ENCODE measurements at places on chromosomes 4 and X.

DNA sequence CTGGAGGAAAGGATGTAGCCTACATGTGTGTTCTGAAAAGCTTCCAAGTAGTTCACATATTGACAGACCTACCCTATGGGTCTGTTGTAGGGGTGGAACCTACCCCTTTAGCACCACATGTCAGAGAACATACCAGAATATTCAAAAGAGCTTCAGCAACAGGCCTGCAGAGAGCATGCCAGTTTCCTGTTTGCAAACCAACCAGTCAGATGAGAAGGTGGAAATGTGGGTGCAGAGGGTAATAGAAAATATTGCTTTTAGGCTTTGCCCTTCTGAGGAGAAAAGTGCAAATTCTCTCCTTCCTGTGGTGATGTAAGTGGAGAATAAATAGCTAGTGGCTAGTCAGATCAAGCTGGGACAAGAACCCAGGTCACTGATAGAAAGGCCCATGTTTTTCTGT, 16.4 kb downstream of the INTS6L start:
- no peak for DNase-seq

- no peak for DNase-seq
Observed at GRCh38 chr4:69044247-69044646, 52.0 kb upstream of the UGT2B7 start.

- DNase-seq, result no peak
Observed at GRCh38 chr4:173138624-173139023, 30.0 kb upstream of the GALNT7 start.

GRCh38 chr4:37431417-37431743, 186.8 kb downstream of the NWD2 start:
- DNase-seq, result no peak

GRCh38 chr4:14857475-14857874, 144.8 kb upstream of the CPEB2 start:
- DNase-seq, result no peak

- DNase-seq, result no peak
Observed at GRCh38 chrX:134880866-134881265, 109.9 kb upstream of the SMIM10 start.

DNA sequence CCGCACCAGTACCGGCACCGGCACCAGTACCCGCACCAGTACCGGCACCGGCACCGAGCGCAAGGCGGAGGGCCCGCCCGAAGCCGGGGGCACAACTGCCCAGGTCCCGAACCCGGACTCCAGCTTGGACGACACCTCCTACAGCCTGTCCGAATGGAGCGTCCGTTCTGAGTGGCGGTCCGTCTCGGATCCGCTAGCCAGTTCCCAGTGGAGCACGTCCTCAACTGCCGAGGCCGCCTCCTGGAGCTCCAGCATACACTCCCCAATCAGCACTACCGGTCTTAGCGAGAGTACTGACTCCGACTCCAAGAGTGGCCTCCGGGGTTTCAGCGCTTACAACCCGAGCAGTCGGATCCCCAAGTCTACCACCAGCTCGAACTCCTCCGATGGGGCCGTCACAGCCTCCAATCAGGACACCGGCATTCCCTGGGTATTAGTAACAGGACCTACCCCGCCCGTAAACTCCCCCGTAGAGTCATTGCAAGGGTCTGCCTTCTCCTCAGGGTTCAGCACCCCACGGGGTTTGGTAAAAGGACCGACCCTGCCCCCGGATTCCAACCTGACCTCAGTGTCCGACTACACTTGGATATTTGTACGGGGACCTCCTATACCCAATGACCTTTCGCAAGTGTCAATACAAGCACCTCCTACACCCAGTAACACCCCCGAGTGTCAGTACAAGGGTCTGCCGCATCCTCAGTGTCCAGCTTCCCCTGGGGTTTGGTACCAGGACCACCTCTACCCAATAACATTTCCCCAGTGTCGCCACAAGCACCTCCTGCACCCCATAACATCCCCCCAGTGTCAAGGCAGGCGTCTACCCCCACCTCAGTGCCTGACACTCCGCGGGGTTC, 721 bp upstream of the MAOA start:
- no peak for DNase-seq

DNA sequence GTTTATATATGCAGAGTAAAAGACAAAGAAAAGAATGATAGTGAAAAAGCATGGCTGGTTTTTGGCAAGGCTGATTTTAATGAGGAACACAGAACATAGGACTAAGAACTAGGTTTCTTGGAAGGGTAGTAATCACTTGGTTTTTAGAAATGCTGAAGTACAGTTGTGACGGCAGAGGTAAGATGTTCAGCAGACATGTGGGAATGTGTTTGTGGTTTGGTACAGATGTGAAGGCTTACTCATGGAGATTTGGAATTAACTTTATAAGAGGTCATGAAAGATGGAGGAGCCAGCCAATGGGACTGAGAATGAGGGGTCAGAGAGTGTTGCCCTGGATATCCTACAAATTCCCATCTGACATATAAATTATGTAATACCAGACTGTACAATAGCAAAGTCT, 243.6 kb downstream of the NPFFR2 start:
- no peak for DNase-seq

DNA sequence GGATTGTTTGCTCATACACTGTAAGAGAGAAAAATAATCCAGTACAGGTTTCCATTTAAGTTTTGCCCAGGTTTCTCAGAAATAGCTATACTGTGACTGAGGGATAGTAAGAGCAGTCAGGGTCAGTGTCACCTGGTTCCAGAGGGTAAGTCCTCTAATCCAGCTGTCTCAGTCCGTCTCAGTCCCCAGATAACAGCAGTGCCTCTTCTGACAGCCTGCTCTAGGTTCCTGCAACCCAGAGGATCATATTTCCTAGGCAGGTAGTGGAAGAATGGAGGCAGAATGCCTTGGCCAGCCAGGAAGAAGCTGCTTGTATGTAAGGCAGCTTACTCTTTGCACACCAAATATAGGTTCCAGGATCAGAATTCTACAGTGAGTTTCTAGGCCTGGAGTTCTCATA, 22.6 kb upstream of the GNRHR start:
- no peak for DNase-seq

DNA sequence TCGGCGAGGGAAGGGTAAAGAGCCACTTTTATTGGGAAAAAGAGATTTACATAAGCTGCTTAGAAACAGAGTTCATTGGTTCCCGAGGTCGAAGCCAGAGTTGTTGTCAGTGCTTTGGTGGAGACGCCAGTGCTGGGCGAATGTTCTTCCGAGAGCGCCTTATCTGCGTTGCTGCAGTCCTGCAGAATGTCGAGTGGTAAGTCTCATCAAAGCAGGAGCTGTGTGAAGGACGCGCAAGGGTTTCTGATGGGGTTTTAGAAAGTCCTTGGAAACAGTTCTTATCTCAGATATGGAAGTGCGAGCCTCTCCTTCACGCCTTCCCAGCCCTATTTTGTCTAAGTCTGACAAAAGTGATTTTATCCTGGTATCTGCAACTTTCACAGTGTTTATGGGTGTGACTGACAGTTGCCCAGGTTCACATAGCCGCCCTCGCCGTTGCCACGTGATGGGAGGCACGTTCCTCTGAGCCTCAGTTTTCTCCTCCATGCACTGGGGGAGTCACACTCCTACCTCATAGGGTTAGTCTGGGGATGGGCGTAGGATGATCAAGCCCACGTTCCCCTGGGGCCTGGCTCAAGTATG, 47.3 kb upstream of the NSG1 start:
- no peak for DNase-seq

GRCh38 chr4:2059046-2059725, at the start of gene NAT8L:
NAT8L (plus strand) TSS chr4:2059327; CDS start chr4:2059512, 185 bp downstream.
- DNase-seq, result no peak

GRCh38 chrX:149877636-149878035, 3.3 kb upstream of the MAGEA8 start:
- no peak for DNase-seq

DNA sequence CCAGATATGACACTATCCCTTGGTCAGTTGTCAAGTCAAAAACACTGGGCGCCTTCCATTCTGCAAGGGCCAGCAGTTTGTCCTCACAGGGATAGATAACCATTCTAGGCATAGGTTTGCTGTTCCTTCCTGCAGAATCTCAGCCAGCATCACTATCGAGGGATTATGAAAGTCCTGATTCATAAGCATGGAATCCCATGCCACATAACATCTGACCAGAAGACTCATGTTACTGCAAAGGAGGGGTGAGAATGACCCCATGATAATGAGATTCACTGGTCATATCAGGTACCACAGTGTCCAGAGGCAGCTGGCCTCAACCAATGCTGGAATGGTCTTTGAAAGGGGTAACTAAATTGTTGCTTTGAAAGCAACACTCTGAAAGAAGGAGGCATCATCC, 84.7 kb downstream of the OTC start:
- DNase-seq, result no peak

- DNase-seq, result no peak
Observed at GRCh38 chr4:77172336-77172735, 15.3 kb downstream of the CCNG2 start.

DNA sequence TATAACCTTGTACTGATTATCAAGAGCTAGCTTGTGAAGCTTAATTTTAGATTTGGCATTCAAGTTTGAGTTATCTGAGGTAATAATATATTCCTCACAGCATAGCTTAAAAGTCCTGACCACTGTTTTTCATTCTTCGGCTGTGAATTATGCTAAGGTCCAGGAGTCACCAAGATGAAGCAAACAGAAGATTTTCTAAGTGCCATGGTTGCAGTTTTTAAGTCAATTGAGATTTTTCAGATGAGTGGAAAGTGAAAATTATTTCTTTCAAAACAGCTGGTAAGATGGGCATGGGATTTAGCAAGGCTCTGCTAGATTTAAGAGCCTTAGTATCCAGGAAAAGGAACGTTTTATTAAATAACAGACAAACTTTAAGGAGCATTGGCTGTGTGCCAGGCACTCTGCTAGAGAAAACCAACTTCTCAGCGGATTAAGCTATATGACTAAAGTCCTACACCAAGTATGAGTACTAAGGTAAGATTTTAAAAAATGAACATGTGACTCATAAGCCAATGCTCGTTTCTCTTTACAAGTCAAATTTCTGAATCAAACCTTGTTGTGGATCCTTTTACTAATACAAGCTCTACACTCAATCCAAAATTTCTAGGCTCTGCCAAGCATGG, 149.9 kb upstream of the IL15 start:
- DNase-seq, result no peak

- DNase-seq, result peak; percentile 97
Observed at GRCh38 chr4:114108869-114109268, 129.4 kb upstream of the ARSJ start.

GRCh38 chrX:114075073-114075673, 508.7 kb upstream of the HTR2C start:
- DNase-seq, result no peak

DNA sequence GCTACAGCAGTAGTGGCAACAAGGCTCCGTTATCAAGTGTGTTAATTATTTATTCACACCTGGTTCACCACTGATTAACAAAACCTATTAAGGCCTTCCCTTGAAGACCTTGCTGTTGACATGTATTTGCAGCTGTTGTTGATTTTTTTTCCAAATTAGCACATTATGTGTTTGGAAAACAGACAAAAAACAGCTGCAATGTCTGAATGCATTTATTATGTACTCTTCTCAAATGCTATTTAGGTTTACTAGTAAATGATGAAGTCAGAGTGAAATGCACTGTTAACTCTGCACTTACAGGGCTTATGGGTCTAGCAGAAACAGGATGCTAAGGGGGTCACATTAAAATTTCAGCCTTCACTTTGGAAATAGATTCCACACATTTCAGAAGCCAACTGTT, 99.5 kb upstream of the PCDH7 start:
- no peak for DNase-seq

GRCh38 chr4:145909773-145910172, 28.9 kb downstream of the ZNF827 start:
- no peak for DNase-seq

DNA sequence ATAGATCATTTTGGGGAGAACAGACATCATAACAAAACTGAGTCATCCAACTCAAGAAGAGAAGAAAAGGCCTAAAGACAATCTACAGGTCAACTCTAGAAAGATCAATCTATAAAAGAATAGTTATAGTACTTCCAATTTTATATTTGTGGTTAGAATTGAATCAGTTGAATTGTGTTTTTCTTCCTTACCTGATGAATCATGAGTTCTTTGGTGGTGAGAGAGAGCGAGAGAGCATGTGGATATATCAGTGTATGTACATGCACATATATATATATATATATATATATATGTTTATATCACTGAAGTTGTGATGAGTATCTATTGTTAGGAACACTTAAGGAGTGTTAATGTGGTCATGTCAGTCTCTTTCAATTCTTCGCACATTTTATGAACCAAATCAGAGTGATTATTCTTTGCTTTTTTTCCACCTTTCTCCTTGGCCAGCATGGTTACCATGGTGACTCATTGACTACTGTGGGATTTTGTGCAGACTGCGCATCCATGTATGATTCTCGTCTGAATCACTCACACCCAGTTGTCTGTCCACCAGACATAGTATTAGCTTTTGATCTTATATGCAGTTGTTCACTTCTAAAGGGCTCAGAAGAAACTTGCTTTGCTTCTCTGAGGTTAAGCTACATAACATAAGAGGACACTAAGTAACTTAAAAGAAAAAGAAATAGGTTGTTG, 90.4 kb upstream of the RAB40AL start:
- no peak for DNase-seq

DNA sequence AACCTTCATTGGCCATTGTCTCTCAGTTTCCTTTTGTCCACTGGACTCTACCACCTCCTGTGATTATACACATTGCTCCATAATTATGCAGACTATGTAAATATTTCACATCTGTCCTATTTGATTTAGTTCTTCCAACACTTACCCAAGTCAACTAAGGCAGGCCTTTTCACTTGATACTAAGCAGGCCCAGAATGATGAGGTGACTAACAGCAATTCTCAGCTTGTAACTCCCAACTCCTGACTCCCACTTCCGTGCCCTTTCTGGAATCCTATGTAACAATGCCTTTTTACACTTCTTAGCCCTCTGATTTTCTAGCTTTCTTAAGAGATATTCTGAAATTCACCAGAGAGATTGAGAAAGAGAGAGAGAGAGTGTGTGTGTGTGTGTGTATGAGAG, 6.6 kb downstream of the PAK3 start:
- no peak for DNase-seq

GRCh38 chrX:154348114-154348531, 26.3 kb downstream of the FLNA start:
- no peak for DNase-seq

Data from NCI-H1694 (cell line).